ENCODE measurements at places on chromosomes 3 and 15. TPM values are rescaled to one million over a fixed set of nuclear protein-coding genes. Genes with fewer than 3 reads are reported as not detected.

The MAPKAPK3 gene
- total RNA-seq, result 61.4 TPM

The PFN2 gene
- 65.3 TPM for total RNA-seq

The LYZL4 gene
- total RNA-seq, result not detected

The DNASE1L3 gene
- total RNA-seq, result 58.9 TPM

The GRAMD1C gene
- 9.4 TPM for total RNA-seq

The TUSC7 gene
- not detected for total RNA-seq

DNA sequence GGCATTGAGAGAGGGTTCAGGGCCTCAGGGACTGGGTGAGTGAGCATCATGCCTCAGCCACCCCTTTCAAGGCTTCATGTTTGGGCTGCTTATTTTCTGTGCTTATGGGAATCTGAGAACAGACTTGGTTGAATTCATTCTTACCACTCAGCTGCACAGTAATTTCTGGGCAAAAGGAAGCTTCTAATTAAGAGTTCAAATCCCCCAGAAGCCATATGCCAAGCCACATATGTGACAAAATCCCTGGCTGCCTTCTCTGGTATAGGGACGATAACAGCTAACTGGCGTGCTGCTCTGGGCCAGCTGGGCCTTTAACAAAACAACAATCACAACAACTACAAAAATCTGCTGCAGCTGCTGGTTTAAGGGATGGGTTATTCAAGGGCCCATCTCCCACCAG is 181.0 kb upstream of the ANKRD28 start:
- no peak overlapping the region for H3K4me3 ChIP-seq
- no peak for DNase-seq
- H3K4me1 ChIP-seq, result no peaks in the 10 kb centered on the region
- no peaks in the 10 kb centered on the region for H3K27me3 ChIP-seq
- no peak overlapping the region for H3K27ac ChIP-seq

- no peaks in the 10 kb centered on the region for H3K27me3 ChIP-seq
- no peak overlapping the region for H3K4me3 ChIP-seq
- no peak for DNase-seq
- peak overlapping the region; percentile 87 for H3K27ac ChIP-seq
- H3K4me1 ChIP-seq, result peaks cover 21% of the 10 kb centered on the region
These were observed 22.5 kb downstream of the CDIN1 start for GRCh38 chr15:36601952-36602351.

- no peaks in the 10 kb centered on the region for H3K4me1 ChIP-seq
- no peaks in the 10 kb centered on the region for H3K27me3 ChIP-seq
- no peak overlapping the region for H3K27ac ChIP-seq
- H3K4me3 ChIP-seq, result no peak overlapping the region
- no peaks in the 10 kb centered on the region for H3K36me3 ChIP-seq
These were observed 60.8 kb upstream of the GALNT15 start for GRCh38 chr3:16113704-16114103.

GRCh38 chr3:160132226-160132625 is 93.0 kb upstream of the C3orf80 start:
- DNase-seq, result no peak
- no peaks in the 10 kb centered on the region for H3K36me3 ChIP-seq
- H3K27me3 ChIP-seq, result no peaks in the 10 kb centered on the region
- no peak overlapping the region for H3K4me3 ChIP-seq

- no peak overlapping the region for H3K4me3 ChIP-seq
- H3K4me1 ChIP-seq, result no peaks in the 10 kb centered on the region
- no peaks in the 10 kb centered on the region for H3K36me3 ChIP-seq
- no peaks in the 10 kb centered on the region for H3K27me3 ChIP-seq
- no peak overlapping the region for H3K27ac ChIP-seq
- no peak for DNase-seq
These were observed 759.4 kb downstream of the NSUN3 start for GRCh38 chr3:94822298-94822697.

DNA sequence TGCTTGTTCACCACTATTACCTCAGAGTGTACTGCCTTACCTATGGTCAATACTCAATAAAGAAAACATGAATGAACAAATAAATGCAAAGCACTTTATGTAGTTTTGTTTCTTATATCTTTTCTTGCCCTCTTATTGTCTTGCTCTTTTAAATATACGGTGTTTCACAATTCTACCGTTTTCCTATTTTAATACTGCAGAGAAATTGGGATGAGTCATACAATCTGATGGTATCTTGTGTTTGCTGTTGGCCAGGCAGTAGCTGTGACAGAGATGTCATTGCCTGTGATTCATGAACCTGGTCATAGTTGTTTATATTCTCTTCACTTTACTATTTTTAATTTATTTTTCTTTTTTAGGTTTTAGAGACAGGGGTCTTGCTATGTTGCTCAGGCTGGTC is 48.3 kb downstream of the SERP1 start:
- H3K4me3 ChIP-seq, result no peak overlapping the region
- H3K36me3 ChIP-seq, result no peaks in the 10 kb centered on the region
- H3K4me1 ChIP-seq, result no peaks in the 10 kb centered on the region

- no peak overlapping the region for H3K27ac ChIP-seq
- H3K4me3 ChIP-seq, result no peak overlapping the region
- peaks cover 12% of the 10 kb centered on the region for H3K27me3 ChIP-seq
- H3K4me1 ChIP-seq, result peaks cover 3% of the 10 kb centered on the region
- peak; percentile 39 for DNase-seq
These were observed 1.2 kb downstream of the GABRB3 start for GRCh38 chr15:26771578-26772153.

GRCh38 chr3:143751643-143752178 is 96.6 kb downstream of the SLC9A9 start:
- no peaks in the 10 kb centered on the region for H3K36me3 ChIP-seq
- no peaks in the 10 kb centered on the region for H3K4me1 ChIP-seq
- no peak overlapping the region for H3K27ac ChIP-seq

DNA sequence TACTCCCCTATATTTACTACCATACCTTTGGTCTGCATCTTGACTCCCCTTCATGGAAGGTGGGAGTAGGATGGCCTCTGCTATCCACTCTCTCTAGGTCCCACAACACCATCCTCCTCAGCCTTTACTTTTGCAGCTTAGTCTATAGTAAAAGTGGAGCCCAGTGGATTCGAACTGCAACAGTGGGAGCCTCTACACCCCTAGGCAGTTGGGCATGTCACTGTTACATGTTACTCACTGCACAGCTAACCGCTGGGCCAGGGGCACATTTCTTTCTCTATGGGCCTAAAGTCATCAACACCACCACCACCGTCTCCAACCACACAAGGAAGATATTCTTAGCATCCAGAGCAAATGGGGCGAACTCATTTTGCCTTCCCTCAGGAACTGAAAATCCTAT is 62.9 kb downstream of the KLF13 start:
- H3K27ac ChIP-seq, result no peak overlapping the region
- DNase-seq, result no peak
- no peak overlapping the region for H3K4me3 ChIP-seq
- no peaks in the 10 kb centered on the region for H3K36me3 ChIP-seq
- H3K27me3 ChIP-seq, result no peaks in the 10 kb centered on the region
- H3K4me1 ChIP-seq, result no peaks in the 10 kb centered on the region

- H3K4me1 ChIP-seq, result peaks cover 4% of the 10 kb centered on the region
- no peaks in the 10 kb centered on the region for H3K36me3 ChIP-seq
- no peak for DNase-seq
- no peaks in the 10 kb centered on the region for H3K27me3 ChIP-seq
- H3K27ac ChIP-seq, result no peak overlapping the region
These were observed 9.5 kb upstream of the KNSTRN start for GRCh38 chr15:40372981-40373380.

DNA sequence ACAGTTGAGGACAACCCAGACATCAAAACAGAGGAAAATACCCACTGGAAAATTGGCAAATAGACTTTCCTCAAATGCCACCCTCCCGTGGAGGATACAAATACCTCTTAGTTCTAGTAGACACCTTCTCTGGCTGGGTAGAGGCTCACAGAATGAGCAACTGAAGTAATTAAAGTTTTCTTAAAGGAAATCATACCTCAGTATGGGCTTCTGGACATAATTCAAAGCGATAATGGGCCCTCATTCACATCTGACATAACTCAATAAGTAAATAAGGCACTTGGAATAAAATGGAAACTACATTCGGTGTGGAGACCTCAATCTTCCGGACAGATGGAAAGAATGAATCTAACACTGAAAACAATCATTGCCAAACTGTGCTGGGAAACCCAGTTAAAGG is 115.2 kb upstream of the PLCL2 start:
- no peaks in the 10 kb centered on the region for H3K4me1 ChIP-seq
- H3K27me3 ChIP-seq, result no peaks in the 10 kb centered on the region
- no peak for DNase-seq
- H3K36me3 ChIP-seq, result no peaks in the 10 kb centered on the region
- no peak overlapping the region for H3K27ac ChIP-seq
- no peak overlapping the region for H3K4me3 ChIP-seq

DNA sequence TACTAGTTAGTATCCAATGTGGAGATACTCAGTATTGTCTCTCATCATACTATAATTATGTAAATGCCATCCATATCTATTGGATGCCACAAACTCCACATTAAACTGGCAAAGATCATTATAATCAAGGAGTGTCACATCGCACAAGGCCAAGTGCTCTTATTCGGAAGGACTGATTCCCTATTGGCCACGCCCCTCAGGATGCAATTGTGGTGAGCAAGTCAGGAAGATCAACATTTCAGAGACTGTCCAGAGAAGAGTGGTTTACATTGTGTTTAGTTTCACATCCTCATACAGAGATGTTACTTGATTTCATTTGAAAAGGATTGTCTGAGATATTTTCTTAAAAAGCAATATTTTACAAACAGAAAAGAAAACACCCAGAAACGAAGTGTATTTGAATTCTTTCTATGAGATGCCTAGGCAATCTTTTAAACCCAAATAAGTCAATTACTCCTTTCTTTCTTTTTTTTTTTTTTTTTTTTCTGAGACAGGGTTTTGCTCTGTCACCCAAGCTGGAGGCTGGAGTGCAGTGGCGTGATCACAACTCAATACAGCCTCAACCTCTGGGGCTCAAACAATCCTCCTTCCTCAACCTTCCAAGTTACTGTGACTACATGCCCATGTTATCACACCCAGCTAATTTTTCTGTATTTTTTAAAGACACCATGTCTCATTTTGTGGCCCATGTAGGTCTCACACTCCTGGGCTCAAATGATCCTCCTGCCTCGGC is 369.1 kb downstream of the RBMS3 start:
- no peaks in the 10 kb centered on the region for H3K4me1 ChIP-seq
- H3K36me3 ChIP-seq, result no peaks in the 10 kb centered on the region
- no peaks in the 10 kb centered on the region for H3K27me3 ChIP-seq

DNA sequence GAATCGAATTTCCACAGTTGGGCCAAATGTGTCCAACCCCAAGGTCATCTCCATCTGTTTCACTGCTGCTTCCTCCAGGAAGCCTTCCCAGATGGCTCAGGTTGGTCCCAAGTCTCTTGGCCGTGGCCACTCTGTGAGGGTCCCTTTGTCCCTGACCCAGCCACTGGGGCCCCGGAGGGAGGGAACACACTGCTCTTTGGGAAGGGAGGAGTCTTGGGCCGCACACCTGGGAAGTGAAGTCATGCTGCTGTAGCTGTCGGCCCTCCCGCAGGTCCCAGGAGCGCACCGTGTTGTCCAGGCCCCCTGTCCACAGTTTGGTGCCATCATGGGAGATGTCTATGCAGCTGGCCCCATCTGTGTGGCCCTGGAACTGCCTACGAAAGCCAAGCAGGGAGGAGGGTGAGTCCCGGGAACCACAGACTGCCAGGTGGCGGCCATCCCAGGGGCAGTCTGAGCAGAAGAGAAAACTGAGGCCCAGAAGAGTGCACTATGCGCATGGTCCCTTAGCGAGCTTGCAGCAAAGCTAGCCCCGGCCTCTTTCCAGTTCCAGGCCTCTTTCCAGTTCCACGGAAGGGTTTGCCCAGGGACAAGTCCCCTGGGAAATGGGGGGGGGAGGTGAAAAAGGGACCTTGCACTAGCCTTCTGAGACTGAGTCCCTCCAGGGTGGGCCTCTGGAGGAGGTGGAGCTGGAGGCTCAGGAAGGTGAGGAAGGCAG is 44.6 kb downstream of the TLE3 start:
- H3K36me3 ChIP-seq, result no peaks in the 10 kb centered on the region
- H3K4me3 ChIP-seq, result no peak overlapping the region
- H3K27me3 ChIP-seq, result no peaks in the 10 kb centered on the region
- H3K4me1 ChIP-seq, result no peaks in the 10 kb centered on the region

DNA sequence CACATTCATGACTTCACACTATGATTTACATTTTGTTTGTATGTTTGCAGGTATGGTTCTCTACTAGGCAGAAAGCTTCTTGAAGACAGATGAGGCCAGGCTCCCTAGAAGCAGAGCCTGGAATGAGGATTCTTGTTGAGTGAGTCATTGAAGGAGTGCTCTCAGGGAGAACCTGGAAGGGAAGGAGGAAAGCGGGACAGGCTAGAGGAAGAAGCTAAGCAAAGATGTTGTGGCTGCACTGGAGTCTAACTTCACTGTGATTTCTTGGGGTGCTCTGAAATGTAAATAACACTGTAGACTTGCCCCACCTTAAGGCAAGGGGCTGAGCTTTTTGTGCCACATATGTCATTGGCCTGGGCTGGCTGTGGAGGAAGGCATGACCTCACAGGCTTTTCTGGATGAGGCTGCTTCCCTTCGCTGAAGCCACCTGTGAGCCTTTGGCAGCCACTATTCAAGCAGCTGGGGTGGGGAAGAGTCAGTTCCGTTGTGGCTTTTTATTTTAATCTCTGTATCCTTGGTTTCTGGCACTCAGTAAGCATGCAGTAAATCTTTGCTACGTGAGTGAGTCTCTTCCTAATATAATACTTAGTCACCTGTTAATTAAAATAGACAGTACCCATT is 307.3 kb downstream of the SV2B start:
- H3K36me3 ChIP-seq, result no peaks in the 10 kb centered on the region
- no peaks in the 10 kb centered on the region for H3K27me3 ChIP-seq
- no peak overlapping the region for H3K4me3 ChIP-seq
- peaks cover 6% of the 10 kb centered on the region for H3K4me1 ChIP-seq
- DNase-seq, result no peak

DNA sequence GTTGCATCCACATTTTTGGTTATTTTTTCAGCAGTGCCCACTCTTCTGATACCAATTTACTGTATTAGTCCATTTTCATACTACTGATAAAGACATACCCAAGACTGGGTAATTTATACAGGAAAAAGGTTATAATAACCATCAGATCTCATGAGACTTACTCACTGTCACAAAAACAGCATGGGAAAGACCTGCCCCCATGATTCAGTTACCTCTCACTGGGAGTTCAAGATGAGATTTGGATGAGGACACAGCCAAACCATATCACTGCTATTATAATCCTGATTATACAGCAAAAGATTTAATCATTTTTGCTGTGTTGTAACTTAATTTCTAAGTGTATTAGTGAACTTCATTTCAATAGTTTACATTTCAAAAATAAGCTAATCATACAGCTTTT is 6.6 kb downstream of the ZBED2 start:
- no peak for DNase-seq
- H3K4me3 ChIP-seq, result no peak overlapping the region
- H3K27ac ChIP-seq, result no peak overlapping the region
- no peaks in the 10 kb centered on the region for H3K27me3 ChIP-seq
- no peaks in the 10 kb centered on the region for H3K4me1 ChIP-seq

Data from adrenal gland (tissue), 19 donors.